Fibroblast of skin of left quadriceps (primary cell): ENCODE measurements at places on chromosomes 1 and 21.
A peak's percentile ranks its signal among the peaks of the same experiment; 100 is the strongest.

GRCh38 chr1:205988585-205988995 is 14.6 kb downstream of the RAB7B start:
- DNase-seq: no peak

DNA sequence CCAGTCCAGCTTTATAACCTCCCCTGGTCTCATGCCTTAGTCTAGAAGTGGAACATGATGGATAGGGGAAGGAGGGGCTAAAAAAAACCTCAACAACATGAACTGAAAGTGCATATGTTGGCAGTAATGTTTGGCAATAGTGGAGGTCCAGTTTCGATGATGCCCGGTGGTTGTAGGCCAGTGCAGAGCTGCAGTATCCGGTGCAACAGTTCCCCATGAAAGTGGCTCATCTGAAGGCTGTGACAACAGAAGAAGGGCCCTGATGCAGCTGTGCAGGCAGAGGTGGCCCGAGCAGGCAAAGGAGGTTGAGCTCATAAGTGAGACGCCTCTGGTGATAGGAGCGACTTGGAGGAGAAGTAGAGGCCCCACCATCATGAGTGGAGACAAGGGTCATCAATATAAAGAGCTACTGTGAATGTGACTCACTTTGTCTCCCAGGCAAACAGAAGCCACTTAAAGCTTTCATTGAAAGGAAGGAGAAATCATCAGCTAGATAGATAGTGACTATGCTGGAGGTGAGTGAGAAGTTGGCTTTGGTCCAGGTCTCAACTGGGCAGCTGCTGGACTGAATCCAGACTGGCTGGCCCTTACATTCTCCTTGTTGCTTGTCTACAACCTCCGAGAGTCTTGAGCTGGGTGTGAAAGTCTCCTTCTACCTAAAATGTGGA is 10.2 kb upstream of the CREG1 start:
- no peak for DNase-seq

GRCh38 chr1:67789551-67789950 is 43.7 kb downstream of the GNG12 start:
- DNase-seq: no peak

DNA sequence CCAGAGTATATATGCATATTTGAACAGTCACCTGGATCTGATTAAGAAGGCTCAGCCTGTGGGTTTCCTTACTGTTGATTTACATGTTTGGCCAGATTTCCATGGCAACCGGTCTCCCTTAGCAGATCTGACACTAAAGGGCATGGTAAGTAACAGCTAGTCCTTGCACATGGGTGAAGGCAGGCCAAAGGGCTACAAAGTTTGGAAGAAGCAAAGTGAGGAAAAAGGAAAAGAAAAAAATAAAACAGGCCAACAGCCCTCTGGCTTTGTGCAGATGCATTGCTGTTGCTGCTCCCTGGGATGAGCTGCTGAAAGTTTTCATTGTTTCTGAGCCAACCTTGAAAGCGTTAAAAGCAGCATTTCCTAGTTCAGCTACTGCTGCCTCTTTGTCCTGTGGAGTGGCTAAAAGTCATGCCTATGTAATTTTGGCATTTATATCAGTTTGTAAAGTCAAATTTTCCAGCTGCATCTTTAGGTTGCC is 176.5 kb upstream of the HOOK1 start:
- DNase-seq: peak; percentile 90

DNA sequence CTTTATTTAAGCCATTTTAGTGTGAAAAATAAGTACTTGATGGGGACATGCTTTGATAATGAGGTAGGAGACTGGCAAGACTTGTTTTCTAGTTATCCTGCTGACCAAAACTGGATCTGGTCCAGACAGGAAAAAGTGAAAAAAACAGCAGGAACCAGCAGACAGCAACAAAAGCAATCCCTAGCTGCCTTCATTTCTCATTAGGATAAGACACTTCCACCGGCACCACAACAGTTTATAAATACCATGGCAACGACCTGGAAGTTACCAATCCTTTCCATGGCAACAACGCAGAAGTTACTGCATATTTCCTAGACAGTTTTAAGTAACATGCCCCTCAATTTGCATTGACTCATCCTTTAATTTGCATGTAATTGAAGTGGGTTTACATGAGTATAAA is 993.8 kb upstream of the NCAM2 start:
- DNase-seq: no peak

GRCh38 chr1:245241526-245242130 is 86.8 kb downstream of the KIF26B start:
- no peak for DNase-seq

DNA sequence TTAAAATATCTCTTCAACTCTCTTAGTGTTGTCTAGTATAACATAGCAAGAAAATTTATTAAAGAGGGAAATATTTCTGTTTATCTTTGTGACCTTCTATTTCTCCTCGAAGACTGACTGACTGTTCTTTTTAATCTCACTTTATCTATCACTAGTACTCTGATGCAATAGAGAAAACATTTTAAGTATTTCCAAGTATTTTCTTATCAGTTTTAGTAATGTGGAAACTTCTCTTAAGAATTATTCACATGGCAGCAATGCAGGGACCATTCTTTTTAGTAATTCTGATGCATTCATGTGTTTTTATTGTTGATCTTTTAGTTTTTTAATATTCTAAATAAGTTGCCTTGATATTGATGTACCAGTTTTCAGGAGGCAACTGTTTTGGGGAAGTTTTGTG is 115.7 kb downstream of the NEK7 start:
- DNase-seq: no peak

DNA sequence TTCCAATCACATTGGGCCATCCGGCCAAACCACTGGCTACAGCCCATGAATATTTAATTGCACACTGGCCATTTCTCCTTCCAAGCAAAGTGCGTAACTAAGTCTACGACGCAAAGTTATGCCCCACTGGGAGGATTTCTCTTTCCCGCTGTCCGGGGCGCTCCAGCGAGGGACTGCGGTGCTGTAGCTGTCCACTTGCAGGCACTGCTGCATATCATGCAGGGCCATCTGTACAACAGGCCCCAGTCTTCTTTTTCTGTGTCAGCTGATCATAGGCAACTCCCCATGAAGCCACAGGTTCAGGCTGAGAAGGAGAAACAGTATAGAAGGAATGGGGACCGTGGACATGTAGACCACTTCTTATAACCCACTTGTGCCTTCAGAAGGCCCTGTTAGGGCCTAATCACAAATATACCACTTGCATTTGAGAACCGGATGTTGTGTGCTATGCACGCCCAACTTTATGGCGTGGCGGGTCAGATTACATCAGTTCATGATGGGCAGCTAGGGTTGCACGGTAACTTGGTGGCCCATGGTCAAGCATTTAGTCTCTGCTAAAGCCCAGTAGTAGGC is 58.0 kb downstream of the ADSS2 start:
- DNase-seq: no peak

DNA sequence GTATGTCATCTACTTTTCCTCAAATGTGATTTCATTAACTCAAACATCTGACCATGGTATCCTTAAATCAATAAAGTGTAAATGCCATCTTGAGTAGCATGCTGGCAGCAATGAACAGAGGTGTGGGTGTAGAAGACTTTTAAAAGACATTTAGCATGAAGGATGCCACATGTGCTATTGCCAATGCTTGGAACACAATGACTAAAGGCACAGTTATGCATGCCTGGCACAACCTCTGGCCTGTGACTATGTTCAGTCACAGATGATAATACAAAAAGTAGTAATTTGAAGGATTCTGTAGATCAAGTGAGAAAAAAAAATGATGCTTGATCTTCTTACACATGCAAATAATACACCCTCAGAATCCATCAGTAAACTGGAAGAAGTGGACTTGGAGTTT is 938.9 kb upstream of the ADGRL4 start:
- DNase-seq: no peak

DNA sequence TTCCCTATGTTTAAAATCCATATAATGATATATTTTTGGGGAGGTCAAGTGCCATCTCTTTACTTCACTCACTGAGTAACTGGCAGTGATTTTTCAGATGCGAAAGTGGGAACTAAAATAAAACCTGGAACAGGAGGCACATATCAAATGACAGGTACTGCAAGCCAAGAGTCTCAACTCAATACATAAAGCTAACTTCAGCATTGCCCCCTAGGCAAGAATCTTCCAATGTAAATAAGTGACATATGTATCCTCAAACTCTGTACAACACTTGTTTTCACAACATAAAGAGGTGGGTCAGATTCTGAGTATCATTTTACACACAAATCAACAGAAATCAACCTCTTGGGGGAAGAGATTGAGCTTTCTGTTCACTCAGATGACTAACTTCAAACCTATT is 18.1 kb downstream of the DCAF8 start:
- DNase-seq: no peak

DNA sequence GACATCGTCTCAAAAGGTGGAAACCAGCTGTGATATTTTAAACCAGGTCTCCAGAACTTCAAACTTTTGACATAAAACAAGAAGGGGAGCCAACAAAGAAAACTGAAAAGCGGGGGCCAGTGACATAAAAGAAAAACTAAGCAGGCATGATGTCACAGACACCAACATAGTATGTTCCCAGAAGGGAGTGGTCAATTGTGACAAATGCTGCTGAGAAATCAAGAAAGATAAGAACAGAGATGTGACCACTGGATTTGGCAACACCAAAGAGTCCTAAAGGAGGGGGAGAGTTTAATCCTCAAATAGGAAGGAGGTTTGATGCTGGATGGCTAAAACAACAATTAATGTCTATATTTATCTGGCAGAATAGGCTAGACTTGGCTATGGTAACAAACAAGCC is 2.3 kb upstream of the RNF19B start:
- no peak for DNase-seq

DNA sequence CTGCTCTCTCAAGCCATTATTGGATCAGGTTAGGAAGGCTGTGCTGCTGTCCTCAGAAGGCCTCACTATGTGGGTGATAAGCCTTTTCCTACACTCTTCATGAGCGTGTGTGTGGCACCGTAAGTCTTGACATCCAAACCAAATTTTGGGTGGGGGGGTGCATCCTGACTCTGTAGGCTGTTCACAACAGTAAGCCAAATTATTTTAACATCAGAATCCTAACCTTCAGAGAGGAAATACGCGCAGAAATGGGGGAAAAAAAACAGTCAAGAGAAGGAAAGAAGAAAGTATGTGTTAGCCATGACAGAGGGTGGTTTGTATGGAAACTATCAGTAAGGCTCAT is 21.0 kb downstream of the STPG1 start:
- DNase-seq: no peak

GRCh38 chr1:42179900-42180329 is 15.4 kb upstream of the GUCA2A start:
- DNase-seq: no peak

GRCh38 chr1:19062258-19063029 is 106.0 kb upstream of the IFFO2 start:
- no peak for DNase-seq

DNA sequence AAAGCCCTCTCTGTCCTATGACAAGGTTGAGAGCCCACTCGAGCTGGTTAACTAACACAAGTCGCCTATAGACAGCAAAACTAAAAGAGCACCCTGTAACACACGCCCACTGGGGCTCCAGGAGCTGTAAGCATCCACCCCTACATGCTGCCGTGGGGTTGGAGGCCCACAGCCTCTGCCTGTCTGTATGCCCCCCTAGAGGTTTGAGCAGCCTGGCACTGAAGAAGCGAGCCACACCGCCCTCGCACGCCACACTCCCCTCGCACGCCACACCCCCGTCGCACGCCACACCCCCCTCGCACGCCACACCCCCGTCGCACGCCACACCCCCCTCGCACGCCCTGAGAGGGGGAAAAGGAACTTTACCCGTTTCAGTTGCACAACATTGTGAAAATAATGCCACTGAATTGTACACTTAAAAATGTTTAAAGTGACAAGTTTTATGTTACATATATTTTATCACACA is 13.2 kb upstream of the HMGCL start:
- DNase-seq: no peak

- no peak for DNase-seq
Measured at GRCh38 chr21:14879458-14879857, 185.3 kb downstream of the NRIP1 start.

DNA sequence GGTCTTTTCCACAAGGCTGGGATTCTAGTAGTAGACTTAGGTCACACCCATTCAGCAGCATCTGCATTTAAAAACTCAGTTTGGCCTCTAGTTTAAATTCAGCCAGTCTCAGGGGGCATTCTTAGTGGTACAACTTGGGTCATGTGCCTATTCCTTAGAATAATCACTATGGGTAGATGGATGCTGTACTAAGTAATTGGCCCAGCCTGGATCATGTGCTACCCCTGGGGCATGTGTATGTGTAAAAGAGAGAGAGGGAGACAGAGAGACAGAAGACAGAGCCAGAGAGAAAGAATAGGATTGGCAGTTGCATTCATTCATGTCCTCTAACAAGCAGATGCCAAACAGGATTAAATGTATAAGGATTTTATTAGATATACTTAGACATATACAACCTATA is 13.6 kb upstream of the SYT14 start:
- DNase-seq: no peak

GRCh38 chr1:94836891-94837290 is 16.7 kb downstream of the SLC44A3 start:
- no peak for DNase-seq
